ENCODE measurements at places on chromosomes 2 and 18. TPM values are rescaled to one million over a fixed set of nuclear protein-coding genes. Genes with fewer than 3 reads are reported as not detected.
A peak's percentile ranks its signal among the peaks of the same experiment; 100 is the strongest.

GRCh38 chr2:241033994-241034393 is 35.6 kb downstream of the SNED1 start:
- peak; percentile 60 for DNase-seq

DNA sequence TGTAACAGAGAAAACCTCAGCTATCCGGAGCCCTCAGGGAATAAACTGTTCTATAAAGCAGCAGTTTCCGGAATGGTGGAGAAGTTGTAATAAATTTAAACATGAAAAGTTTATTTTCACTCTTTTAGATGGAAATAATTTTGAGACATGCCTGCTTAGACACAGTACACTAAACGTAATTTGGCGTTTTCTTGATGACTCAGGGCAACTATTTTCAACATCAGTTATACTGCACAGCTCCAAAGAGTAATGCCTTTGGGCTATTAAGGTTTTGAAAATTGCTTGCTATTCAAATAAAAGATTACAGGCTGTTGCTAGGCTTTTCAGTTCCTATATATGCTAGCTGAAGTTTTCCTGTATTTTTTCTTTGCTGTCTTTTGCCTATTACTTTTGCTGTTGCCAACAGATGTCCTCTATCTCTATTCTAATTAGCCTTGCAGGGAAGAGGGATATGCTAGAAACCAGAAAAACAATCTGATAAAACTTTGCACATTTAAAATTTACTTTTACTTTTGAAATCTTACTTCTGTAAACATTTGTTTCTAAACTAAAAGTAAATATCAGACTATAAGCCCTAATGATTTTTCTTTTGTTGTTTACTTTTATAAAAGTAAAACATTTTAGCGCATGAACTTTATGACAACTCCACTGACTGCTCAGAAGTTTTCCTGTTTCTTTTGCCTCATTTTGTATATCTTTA is 113.4 kb upstream of the WDSUB1 start:
- no peak for DNase-seq

DNA sequence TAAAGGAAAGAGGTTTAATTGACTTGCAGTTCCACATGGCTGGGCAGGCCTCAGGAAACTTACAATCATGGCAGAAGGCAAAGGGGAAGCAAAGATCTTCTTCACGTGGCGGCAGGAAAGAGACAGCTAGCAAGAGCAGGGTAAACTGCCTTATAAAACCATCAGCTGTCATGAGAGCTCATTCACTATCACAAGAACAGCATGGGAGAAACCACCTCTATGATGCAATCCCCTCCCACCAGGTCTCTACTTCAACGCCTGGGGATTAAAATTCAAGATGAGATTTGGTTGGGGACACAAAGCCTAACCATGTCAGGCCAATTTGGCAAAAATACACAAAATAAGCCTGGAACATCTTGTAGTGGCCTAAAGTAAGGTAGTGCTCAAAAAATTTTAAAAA is 152.6 kb downstream of the COL6A3 start:
- no peak for DNase-seq

- DNase-seq: no peak
Measured at GRCh38 chr2:192687015-192687414, 492.3 kb upstream of the TMEFF2 start.

DNA sequence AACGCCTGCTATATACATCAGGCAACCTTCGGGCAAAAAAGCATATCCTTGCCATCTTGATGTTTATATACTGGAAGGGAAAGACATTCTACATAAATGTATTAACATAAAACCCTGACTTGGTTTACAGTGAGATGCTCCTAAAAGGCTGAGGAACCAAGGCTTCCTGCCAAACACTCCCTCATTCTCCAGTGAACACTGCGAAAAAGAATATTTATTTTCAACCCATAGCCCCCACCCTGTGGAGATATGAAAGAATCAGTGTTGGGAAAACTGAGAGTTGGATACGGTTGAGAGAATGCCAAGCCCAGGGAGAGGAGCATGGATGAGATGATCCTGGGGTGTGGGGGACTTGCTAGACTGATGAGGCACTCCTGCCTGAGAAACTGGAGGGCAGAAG is 94.9 kb downstream of the PIEZO2 start:
- no peak for DNase-seq

- DNase-seq: peak; percentile 69
Measured at GRCh38 chr2:118856978-118857676, 9.7 kb upstream of the EN1 start.

LIPG gene
- 0.58 TPM for total RNA-seq

DSC2 gene
- total RNA-seq: 14.6 TPM

CCDC178 gene
- 14.2 TPM for total RNA-seq

GRCh38 chr18:31819106-31819924 is 58.6 kb upstream of the SLC25A52 start:
- no peak for DNase-seq

DNA sequence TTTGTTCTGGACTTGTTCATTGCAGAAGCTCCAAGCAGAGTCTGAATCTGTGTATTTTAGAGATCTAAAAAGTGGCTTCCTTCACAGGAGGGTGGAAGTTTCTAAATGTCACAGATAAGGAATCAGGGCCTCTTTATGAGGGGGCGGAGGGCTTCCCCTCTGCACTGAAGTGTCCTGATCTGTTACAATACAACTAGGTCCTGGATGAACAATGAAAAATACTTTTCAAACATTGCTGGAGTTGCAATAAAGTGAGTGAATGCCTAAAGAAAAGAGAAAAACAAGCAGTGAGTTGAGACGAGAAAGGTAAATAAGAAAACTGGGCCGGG is 179.3 kb upstream of the HDAC4 start:
- DNase-seq: no peak

Measured in spleen (tissue), 13 donors.